Natural killer cell (primary cell): ENCODE measurements at places on chromosomes 12 and 14. TPM values are rescaled to one million over a fixed set of nuclear protein-coding genes. Genes with fewer than 3 reads are reported as not detected.

- no peak for DNase-seq
These were observed 308.8 kb downstream of the EGLN3 start for GRCh38 chr14:33642080-33642479.

GRCh38 chr14:50822501-50823042, 8.4 kb downstream of the NIN start:
- DNase-seq: no peak

GRCh38 chr14:74905595-74906142, 17.4 kb downstream of the RPS6KL1 start:
- DNase-seq: peak; percentile 76

GRCh38 chr14:51877810-51878209, 17.4 kb downstream of the GNG2 start:
- DNase-seq: no peak

DNA sequence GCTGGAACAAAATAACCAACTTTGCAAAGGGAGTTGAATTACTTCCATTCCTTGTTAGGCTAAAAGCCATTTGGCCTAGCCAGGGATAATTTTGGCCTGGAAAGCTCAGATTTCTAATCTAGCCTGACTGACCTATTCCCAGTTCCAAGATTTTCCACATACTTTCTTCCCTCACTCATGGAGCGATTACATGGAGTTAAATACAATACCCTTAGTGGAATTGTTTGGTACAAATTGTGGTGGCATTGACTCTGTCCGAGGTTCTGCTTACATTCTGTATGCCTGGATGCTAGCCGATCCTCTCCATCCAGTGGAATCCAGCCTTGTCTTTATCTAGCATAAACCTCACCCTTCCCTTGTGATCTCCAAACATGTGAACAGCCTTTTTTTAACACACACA, 965.1 kb downstream of the DIO2 start:
- no peak for DNase-seq

- no peak for DNase-seq
These were observed 322.9 kb downstream of the KCNH5 start for GRCh38 chr14:62722406-62722805.

GRCh38 chr14:102551995-102552705, 40.3 kb upstream of the RCOR1 start:
- DNase-seq: no peak

GRCh38 chr14:99687284-99688209, 3.4 kb downstream of the CYP46A1 start:
- DNase-seq: peak; percentile 72

- DNase-seq: peak; percentile 57
These were observed 27.6 kb upstream of the ETV6 start for GRCh38 chr12:11621797-11622423.

DNA sequence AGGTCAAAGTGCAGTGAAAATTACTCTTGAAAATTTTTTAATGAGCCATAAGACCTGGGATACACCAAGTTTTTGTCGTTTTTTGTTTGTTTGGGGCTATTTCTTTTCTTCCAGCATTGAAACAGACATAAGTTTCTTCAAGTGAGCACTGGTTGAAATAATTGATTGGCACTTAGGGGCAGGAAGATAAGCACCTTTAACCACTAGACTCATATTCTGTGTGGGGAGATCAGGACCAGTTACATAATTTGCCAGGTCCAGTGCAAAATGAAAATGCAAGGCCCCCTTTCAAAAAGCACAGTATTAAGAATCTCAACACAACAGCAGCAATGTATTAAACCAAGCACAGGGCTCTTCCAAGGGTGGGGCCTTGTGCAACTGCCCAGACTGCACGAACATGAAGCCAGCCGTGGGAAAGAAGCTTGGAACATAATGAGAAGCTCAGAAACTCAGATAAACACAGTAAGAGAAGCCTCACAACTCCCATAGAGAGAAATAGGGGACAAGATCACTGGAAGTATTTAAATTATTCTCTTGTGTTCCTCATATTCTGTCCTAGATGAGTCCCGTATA, 3.2 kb upstream of the TCP11L2 start:
- DNase-seq: no peak

DNA sequence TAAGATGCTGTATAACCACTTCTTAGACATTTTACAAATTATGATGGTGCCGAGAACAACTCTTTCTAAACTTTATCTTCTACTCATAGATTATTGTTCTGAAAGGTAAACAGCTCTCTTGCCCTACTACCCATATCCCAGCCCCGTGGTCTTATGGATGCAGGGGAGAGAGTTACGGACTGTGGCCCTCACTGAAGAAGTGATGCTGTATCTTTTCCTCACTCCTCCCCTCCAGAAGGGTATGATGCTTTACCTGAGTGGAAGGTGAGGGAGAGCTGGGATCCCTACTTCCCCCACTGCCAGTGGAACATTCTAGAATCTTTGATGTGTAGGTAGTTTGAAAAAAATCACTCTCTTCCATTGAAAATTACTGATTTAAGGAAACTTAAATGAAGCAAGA, 3.5 kb downstream of the TSHR start:
- no peak for DNase-seq

Gene DPPA3
- total RNA-seq: not detected

Gene A2ML1
- total RNA-seq: not detected

Gene GPRC5A
- 0.28 TPM for total RNA-seq

Gene SLC38A4
- total RNA-seq: not detected

Gene PARP11
- 27.3 TPM for total RNA-seq
